Cardiac septum (tissue), 1 donor: ENCODE measurements at places on chromosomes 2 and 18. TPM values are rescaled to one million over a fixed set of nuclear protein-coding genes. Genes with fewer than 3 reads are reported as not detected.

DNA sequence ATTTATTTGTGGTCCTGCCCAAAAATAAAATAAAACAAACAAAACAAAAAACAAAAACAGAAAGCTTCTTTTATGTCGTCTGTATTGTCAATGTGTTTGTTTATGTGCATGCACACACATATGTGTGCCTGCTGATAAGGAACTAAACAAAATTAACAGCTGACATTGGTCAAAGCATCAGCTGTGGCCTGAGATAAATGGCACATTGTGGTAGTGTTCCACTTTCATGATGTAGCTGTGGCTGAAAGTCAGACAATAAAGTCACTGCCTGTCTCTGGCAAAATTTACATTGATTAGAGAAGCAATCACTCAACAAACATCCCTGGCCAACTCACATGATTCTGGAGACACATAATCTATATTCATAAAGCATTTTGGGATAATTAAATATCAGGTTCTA is 203.4 kb upstream of the PIK3C3 start:
- no peak for DNase-seq

DNA sequence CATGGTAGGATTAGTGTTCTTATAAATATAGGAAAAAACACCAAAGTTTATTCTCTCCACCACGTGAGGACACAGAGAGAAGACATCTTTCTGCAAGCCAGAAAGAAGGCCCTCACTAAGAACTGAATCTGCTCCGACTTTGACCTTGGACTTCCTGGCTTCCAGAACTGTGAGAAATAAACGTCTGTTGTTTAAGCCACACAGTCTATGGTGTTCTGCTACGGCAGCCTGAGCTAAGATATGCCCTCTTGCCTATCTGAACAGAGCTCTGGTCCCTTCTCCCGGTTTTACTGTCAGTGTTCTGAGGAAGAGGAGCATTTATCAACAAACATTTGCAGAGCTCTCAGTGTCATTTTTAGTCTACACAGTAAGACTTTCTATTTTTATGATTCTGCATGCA is 131.3 kb downstream of the DOK6 start:
- DNase-seq: no peak

Gene UGT1A4
- total RNA-seq: not detected

DNA sequence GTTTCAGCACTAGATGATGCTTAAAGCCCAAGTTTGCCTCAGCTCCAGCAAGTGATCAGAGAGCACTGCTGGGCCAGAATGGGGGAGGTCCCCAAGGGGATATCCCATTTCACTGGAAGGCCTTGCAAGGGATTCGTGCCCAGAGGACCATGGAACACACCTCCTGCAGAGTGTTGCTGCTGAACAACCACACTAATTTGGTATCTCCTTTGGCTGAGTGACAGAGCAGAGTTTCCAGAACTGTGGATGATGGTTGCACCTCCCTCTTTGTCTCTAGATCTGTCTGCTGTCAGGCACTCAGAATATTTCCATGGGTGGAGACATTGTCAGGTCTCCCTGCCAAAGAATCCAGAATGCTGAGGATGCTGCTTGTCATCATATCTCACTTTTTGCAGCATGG is 484.8 kb upstream of the NETO1 start:
- peak; percentile 76 for DNase-seq

Gene HEATR5B
- total RNA-seq: 16.8 TPM

Gene DNPEP
- 47.2 TPM for total RNA-seq
